ENCODE measurements at places on chromosomes 1 and 21. TPM values are rescaled to one million over a fixed set of nuclear protein-coding genes. Genes with fewer than 3 reads are reported as not detected.

- no peak for DNase-seq
Observed at GRCh38 chr1:185068341-185068740, 23.0 kb downstream of the RNF2 start.

DNA sequence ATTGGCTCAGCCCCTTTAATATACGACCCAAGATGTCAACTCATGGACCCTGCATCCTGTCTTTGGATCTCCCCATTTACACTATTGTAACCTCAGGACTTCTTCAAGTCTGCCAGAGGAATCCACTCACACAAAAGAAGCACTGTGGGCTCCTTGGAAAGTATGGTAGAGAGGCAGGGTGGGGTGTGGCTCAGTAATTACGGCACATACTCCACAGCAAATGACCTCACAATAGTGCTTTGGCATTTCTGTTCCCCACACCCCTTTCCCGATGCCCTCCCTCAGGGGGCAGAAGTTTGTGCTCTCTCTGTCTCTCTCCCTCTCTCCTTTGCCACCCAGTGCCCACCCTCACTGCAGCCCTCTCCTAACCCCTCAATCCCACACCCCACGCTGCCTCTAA, 27.8 kb upstream of the IFNAR2 start:
- DNase-seq, result no peak

CD1C gene
- not detected for total RNA-seq

DNA sequence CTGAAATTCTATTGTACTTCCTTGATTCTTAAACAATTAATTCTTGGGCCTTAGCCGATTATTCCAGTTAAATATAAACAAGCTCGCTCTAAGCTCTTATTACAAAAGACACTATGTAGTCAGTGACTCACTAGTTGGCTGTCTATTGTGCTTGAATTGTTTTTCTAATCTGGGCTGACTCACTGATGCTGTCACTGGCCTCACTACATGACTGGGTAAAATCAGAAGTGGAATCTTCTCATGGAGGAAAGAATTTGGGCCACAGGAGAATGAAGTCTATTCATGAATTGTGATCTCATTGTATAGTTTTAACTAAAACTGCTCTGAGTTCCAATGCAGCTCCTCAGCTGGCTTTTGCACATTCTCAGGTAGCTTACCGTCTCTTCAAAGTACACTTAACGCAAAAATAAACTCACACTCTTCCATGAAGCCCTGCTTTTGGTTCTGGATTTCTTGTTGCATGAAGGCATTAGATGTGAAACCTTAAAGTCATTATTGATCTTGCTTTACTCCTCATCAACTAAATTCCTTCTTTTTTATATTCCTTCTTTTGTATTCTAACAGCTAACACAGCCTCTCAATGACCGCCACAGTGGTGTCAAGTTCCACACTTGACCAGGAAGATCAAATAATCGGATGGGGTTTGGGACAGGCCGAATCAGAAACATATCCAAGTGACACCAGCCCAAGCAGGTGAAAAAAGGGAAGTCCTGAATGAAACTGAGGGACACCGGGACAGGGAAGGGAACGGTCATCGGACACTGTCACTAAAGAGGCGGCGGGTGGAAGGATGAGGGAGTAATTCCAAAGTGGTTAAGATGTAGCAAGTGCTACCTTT, 80.9 kb upstream of the LBR start:
- no peak for DNase-seq

DNA sequence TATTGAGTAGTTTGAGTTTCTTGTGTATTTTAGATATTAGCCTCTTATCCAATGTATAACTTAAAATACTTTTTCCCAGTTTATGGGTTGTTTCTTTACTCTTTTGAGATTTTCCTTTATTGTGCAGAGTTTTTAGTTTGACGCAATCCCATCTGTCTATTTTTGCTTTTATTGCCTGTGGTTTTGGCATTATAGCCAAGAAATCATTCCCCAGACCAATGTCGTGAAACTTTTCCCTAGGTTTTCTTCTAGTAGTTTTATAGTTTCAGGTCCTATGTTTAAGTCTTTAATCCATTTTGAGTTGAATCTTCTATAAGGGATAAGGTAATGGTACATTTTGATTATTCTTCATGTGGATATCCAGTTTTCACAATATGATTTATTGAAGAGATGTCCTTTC, 87.6 kb downstream of the LEPR start:
- no peak for DNase-seq

- DNase-seq, result no peak
Observed at GRCh38 chr1:177163844-177164379, 600 bp downstream of the ASTN1 start.

DNA sequence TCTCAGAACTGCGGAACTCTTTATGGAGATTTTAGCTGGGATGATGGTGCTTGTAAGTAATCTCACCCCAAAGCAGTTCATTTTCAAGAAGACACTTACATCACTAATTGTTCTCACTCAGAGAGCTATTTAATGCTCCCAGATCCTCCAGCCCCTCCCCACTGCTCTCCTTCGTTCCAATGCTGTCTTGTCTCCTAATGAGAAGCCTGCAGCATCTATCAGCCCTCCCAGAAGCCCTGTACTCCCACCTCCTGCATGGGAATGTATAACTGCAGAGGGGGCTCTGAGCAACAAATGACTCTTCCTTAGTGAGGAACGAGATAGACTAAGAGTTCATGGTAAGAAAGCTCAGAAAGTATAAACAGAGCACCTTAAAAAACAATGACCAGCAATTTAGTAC, 377.4 kb upstream of the RUNX1 start:
- no peak for DNase-seq

- DNase-seq, result no peak
Observed at GRCh38 chr1:109191377-109191776, 22.3 kb upstream of the SARS1 start.

GRCh38 chr21:32779983-32780382, 8.4 kb upstream of the PAXBP1 start:
- no peak for DNase-seq

GRCh38 chr1:117696561-117696960, 90.7 kb downstream of the TENT5C start:
- no peak for DNase-seq

PTPN7 gene
- 0.86 TPM for total RNA-seq

DNA sequence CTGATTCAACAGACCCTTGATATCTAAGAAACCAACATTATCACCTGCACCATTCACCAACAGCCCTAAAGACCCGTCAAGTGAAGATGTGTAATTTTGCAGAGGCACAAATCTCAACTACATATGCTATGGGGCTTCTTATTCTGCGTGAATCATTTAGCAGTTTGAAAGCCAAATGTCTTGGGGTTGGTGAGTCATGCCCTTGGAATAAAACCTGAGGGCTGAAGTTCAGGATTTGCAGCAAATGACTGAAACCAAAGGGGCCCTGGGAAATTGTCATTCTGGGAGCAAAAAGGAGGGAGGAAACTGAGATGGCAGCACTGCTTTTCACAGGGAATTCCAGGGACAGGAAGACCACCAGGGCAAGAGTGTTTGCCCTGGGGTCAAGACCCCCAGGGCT, 79.2 kb upstream of the TNR start:
- DNase-seq, result no peak

TSACC gene
- total RNA-seq, result 0.40 TPM

- DNase-seq, result no peak
Observed at GRCh38 chr21:16777041-16777720, 735.7 kb upstream of the CXADR start.

RGS5 gene
- total RNA-seq, result 10.1 TPM

GRCh38 chr21:41755258-41755933, 11.5 kb downstream of the RIPK4 start:
- no peak for DNase-seq

- no peak for DNase-seq
Observed at GRCh38 chr1:173862769-173863223, 5.0 kb downstream of the GAS5 start.

- no peak for DNase-seq
Observed at GRCh38 chr1:12327566-12327965, 97.7 kb downstream of the VPS13D start.

FOXO6 gene
- total RNA-seq, result 0.38 TPM

DNA sequence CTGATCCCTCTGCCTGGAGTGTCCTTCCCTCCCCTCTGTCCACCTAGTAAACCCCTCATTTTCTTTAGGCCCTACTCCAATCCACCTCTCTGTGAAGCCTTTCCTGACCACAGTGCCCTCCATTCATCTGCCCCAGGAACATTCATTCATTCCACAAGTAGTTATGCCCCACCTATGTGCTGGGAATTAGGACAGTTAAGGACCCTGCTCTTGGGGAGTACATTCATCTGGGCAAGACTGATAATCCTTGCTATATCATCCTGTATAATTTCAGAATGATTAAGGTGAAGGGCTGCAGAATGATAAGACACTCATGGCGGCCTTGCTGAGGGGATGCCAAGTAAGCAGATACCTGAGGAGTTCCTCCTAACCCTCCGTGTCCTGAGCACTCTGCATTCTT, 10.3 kb upstream of the FAM20B start:
- DNase-seq, result no peak

GRCh38 chr1:214380986-214381695, 100.2 kb downstream of the SMYD2 start:
- no peak for DNase-seq

- DNase-seq, result no peak
Observed at GRCh38 chr1:63691701-63692425, 82.0 kb upstream of the ROR1 start.

- no peak for DNase-seq
Observed at GRCh38 chr1:41466146-41466545, 18.3 kb downstream of the EDN2 start.

PGD gene
- total RNA-seq, result 51.2 TPM

GRCh38 chr1:231241750-231242149, 738 bp downstream of the GNPAT start:
- DNase-seq, result no peak

RIMS3 gene
- 1.0 TPM for total RNA-seq

GRCh38 chr1:147245586-147246021, 3.1 kb downstream of the CHD1L start:
- DNase-seq, result no peak

GRCh38 chr1:57024855-57025254, 59.0 kb upstream of the C8B start:
- DNase-seq, result no peak

- DNase-seq, result no peak
Observed at GRCh38 chr1:175833502-175833901, 90.1 kb upstream of the TNR start.

DNA sequence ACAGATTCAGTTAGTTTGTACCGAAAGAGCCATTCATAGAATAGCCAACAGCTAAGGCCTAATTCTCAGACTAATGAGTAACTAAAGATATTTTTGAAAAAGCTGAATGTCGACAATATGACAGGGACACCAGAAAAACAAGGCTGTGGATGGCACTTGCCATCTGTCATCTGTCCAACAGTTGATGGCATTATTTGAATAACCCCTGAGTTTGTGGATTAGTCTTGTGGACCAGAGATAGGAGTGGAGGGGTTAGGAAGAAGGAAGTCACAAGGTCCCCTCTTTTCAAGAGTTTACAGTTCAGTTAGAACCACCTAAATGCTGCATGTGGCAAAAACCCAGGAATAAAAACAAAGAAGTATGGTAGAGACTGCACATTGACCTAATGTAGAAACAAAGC, 356.5 kb upstream of the DUSP10 start:
- no peak for DNase-seq

AMPD2 gene
- 56.1 TPM for total RNA-seq

DNA sequence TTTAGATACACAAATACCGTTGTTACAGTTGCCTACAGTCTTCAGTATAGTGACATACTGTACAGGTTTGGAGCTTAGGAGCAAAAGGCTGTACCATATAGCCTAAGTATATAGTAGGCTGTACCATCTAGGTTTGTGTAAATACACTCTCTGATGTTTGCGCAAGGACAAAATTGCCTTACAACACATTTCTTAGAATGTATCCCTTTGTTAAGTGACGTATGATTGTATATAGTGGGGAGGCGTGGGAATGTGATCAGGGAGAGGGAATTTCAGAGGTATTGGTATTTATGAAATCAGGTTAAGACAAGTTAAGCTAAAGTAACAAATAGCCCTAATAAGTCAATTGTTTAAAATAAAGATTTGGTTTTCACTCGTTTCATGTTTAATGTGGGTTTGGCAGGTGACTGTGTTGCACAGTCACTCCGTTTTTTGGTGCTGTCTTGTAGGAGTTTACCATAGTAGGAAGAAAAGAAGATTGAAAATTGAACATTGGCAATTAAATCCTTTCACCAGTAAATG, 2.7 kb downstream of the GORAB start:
- no peak for DNase-seq

DNA sequence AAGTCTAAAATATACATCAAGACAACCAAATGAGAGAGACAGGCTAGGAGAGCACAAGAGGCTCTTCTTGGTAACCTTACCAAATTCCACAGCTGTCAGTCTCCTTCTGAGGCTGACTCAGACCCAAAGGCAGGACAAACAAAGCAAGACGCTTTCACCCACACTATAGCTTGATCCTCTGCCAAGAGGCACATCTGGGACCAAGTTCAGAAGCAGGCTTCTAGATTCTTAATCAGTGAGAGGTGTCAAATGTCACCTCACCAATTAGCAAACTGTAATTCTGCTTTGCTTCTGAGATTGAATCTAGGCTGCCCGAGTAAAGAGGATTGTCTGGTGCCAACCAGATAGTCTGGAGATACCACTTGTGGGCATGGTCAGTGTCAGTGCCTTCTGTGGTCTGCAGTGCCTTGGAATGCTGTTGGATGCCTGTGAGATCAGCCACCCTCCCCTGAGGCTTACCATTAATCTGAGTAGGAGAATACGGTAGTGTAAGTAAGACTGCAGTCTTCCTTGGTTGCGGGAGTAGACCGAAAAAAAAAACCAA, 151.0 kb downstream of the FMN2 start:
- DNase-seq, result no peak

DNA sequence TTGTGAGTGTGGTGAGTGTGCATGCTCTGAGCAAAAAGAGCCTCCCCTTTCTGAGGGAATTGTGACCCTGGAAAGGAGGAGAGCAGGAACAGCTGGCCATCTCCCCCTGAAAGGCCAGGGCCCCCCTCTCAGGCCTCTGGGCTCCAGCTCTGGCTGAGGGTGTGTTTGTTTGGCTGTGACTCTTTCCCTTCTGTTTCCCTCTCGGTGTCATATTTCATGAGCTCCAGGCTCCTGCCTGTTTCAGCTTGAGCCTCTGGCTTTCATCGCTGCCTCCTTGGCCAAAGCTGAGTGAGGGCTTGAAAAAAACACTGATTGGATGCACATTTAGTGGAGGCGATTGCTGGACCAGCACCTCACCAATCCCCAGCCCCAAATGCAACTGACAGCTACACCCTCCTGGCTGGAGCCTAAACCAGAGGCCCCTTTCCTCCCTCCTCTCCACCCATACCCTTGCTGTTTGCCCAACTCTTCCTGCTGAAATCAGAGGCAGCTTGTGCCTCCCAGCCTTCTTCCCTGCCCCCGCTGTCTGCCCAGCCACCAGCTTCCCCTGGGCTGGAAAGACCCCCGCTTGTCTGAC, 64.1 kb downstream of the DDR2 start:
- DNase-seq, result no peak

LGR6 gene
- total RNA-seq, result 1.4 TPM

GRCh38 chr1:87167157-87167789, 161.4 kb upstream of the LMO4 start:
- no peak for DNase-seq

GBP5 gene
- total RNA-seq, result 0.68 TPM

DNA sequence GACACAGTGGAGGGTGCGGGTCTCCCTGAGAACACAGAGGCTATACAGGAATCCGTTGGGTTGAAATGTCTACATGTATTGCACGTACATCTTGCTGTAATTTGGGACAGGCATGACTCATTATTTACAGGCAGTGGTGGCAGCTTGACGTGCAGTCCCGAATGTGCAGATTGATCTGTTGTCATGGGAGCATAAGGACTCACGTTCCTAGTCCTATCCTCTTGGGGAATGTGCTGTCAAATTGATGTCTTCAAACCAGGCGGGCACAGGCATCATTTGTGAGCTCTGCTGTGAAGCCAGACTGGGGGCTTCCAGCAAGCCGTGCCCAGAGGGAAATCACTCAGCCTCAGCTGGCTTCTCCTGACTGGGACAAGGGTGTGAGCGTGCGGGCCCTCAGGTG, 40.5 kb downstream of the S100B start:
- DNase-seq, result no peak

MCL1 gene
- total RNA-seq, result 103 TPM
